ENCODE measurements at places on chromosomes 5 and 9.

DNA sequence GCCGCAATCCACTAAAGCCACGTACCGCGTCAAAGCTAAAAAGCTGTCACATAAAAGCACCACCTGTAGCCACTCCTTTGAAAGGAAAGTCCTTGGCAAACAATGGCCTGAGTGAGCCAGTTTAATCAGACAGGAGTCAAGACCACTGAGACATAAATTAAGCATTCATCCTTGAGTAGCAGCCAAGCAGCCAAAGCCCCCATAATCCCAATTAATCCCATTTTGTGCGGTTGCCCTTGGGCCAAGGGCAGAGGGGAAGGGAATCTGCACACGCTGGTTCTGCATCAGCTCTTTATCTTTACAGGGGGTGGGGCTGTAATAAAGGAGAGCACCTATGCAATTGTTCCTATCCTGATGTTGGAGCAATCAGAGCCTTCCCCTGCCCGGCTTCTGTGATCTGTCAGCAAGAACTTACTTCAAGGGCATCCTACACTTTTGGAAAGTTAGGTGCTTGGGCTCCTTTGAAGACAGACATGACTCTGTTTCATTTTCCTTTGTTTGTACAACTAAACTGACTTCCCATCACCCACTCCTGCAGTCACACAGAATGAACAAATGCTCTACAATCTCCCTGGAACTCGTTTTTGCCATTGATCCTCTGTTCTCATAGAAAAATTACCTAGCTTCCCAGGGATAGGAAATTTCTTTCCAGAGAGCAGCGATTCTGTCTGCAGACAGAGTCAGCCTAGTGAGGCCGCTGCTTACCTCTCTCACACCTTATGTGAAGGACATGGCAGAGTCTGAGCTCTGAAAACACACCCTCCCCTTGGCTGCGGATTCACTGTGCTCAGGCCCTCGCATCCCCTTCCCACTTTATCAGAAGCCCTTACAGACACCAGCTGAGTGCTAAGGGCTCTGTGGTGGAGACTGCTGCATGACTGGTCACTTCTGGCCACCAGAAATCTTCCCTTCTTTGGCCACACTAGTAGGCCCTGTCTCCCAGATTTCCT, 116.2 kb upstream of the TBCA start:
- no peak for DNase-seq

- peak; percentile 30 for DNase-seq
Observed at GRCh38 chr9:114738581-114739316, 56.8 kb upstream of the TEX48 start.

DNA sequence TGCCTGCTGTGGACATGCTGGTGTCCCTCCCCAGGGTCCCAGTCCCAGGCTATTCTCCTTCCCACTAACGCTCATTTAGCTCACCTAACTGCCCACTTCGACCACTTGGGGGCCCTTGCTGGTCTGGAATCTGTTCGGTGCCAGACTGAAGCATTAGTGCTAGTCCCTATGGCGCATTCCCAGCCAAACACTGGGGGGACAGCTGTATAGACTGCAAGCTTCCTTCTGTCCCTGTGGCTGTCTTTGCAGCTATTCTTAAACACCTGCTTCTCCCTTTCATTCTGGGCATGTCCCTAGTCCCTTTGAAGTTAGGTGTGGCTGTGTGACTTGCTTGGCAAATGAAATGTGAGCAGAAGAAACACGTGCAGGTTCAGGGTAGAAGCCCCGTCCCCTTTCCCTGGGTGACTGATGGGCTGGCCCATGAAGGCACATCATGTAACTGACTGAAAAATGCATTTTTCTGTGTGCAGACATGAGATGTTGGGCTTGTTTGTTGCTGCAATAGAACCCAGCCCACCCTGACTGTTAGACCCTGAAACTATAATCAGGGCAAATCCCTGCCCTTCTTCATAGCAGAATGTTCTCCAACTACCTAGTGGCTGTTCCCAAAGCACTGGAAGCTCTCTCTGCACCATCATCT, 134.4 kb downstream of the BARX1 start:
- DNase-seq: no peak

GRCh38 chr5:35811108-35811741, 45.5 kb upstream of the IL7R start:
- no peak for DNase-seq

GRCh38 chr5:82156874-82157273, 121.3 kb downstream of the RPS23 start:
- DNase-seq: no peak

DNA sequence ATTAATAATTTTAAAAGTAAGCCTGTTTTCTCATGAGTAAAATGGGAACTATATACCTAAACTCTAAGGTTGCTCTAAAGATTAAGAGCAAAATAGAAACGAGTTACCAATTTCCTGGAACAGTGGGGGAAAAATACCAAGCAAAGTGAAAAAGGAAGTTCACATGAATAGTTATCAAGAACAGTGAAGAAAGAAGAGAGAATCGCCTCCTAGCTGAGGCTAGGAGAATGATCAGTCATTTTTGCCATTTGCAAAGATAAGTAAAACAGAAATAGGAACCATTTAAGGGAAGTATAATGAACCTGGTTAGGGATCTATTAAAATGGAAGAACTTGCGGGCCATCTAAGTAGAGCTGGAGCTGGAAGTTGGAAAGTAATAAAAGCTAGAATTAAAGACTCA, 50.7 kb downstream of the P4HA2 start:
- DNase-seq: no peak

DNA sequence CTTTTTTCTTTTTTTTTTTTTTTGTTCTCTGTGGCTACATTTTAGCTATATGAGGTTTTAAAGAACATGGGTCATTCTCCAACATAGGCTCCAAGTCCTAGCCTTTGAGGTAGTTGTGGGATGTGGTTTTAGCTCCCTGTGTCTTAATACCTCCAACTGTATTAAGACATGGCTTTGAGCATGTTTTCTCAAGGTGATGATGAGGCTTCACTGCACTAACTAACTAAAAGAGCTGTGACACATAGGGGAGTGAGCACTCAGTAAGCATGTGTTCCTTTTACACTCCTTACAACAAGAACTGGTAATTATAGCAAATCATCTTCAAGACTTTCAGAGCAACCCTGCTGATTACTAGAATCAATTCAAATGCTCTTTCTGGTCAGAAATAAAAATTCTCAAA, 333.6 kb upstream of the CCNH start:
- DNase-seq: no peak

GRCh38 chr5:137264573-137264972, 234.6 kb downstream of the SPOCK1 start:
- no peak for DNase-seq

DNA sequence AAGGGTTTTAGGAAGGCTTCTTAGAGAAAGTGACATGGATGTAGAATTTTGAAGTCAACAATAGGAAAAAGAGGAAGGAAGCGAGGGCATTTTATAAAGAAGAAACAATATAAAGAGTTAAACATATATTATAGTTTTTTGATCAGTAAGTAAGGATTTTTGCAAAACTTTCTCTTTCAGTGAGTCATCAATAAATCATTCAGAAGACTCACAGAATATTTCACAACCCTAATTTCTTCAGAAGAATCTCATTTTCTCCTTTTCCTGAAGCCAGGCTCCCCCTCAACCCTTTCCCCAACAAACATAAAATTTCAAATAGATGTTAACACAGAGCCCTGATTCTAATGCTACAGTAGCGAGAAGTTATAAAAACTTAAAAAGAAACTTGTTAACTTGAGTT, 4.3 kb upstream of the COX7C start:
- no peak for DNase-seq

DNA sequence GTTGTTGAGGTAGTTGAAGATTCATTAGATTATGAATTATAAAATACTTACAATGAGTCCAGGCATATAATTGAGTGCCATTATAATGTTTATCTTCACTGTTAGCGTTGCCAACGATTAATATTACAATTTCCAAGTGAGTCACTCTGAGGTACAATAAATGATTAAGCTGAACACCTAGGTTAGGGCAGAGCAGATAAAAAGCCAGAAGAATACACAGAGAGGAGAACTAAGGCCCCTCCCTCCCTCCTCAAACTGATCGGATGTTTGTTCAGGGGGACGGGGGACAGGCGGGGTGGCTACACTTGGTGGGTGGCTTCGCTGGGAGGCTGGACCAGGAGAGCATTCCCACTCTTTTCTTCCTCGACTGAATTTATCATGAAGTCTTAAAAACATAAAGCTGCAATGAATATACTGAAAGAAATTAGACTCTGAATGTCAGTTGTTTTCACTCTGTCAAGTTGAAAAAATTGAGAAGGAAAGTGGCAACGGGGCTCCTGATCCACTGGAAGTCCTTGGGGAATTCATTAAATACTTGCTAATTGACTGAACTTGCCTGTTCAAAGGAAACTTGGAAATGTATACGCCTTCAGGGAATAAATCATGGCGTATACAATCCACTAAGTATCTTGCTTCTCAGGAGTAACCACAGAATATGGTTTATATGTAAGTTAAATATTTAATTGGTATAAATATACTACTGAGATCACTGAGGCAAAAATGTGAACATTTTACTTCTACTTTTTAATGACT, 198.1 kb downstream of the TSSK1B start:
- DNase-seq: no peak

DNA sequence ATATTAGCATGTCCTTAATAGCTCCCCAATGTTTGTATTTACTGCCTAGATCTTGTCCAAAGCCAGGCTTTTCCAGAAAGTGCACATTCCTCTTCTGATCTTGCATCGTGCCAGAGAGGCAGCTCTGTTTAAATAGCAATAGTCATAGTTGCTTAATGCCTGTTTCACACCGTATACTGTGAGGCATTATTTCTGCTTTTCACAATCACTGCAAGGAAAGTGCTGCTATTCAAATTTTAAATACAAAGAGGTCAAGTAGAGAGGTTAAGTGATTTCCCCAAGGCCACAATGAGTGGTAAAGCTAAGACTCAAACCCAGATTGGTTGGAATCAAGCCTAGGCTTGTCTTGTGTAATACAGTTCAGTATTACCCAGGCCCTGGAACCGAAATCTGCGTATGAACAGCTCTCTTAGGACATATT, 153.6 kb downstream of the SNX18 start:
- DNase-seq: no peak

DNA sequence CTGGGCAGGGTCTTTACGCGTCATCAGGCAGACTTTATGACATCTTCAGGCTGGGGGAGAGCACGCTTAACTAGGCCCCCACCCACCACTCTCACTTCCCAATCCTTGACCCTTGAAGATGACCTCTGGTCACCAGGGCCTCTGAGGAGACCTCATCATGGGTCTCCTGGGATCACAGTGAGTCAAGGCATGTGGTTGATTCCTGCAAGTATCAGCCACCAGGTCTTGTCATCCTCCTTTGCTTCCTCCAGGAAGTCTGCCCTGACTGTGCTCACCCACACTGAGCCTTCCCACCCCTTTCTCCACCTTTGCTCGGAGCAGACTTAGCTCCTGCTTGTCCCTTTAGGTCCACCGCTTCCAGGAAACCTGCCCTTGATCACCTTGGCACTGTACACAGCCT, 17.3 kb downstream of the ODF2 start:
- DNase-seq: no peak

GRCh38 chr5:82351754-82352145, 73.6 kb upstream of the RPS23 start:
- peak; percentile 46 for DNase-seq

DNA sequence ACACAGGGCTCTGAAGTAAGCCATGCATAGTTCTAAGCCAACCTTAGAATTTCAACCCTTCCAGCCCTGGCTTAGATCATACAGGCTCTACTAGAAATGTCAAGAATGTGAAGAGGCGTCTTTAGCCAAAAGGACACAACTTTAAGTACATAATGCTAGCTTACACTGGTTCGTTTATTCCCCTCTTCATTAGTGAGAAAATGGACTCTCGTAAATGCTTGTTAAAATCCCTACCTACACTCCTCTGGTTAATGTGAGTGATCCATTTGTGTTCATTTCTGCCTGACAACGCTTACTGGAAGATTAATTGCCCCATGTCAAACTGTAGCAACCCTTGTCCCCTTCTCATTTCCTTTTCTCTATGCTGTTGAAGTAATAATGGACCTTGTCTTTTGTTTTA, 149.3 kb upstream of the POU5F2 start:
- DNase-seq: no peak

GRCh38 chr9:124765439-124765835, 5.7 kb downstream of the NR6A1 start:
- DNase-seq: no peak
